ENCODE measurements at places on chromosomes 3 and 15.

- DNase-seq, result no peak
Measured at GRCh38 chr3:128266453-128266852, 113.2 kb downstream of the EEFSEC start.

- DNase-seq, result no peak
Measured at GRCh38 chr3:188841906-188842305, 329.9 kb upstream of the TPRG1 start.

DNA sequence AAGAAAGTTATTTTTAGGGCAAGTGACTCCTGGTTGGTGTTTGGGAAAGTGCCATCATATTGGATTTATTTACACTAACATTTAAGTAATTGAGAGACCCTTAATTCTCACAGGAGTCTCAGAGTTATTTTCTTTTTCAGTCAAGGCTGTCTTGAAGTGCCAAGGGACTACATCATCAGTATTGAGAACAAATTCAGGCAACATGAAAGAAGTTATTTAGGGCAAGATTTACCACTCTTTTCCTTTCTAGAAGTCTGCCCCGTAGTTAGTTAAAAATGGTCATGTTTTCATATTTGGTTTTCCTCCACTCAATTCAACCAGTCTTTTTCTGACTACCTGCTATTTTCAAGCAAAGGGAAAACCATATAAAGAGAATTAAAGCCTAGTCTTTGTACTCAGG is 6.1 kb downstream of the B4GALT4 start:
- no peak for DNase-seq

- DNase-seq, result no peak
Measured at GRCh38 chr3:150285601-150286000, 122.5 kb upstream of the TSC22D2 start.

GRCh38 chr3:16301507-16301906 is 36.5 kb downstream of the OXNAD1 start:
- DNase-seq, result no peak

DNA sequence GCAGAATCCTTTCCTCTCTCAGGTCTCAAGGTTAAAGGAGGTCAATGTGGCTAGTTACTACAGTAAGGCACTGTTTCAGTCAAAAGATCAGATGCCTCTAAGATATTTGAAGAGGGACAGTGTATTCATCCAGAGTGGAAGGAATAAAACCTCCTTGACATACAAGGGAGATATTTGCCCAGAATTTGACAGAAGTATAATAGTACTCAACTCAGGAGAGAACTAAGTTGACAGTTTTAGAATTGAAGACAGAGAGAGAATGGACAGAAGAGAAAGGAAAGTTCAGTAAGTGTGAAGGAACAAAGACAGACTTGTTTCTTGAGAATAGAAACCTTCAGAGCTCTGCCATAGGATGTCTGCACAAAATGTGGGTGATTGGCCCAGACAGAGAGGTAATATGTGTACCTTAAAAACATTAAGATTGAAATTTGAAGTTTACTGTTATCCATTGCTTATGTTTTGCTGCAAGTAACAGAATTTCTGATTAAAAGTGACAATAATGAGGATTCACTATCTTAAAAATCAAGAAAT is 507.1 kb downstream of the IGSF11 start:
- DNase-seq, result no peak
